ENCODE measurements at places on chromosomes 12 and 14. TPM values are rescaled to one million over a fixed set of nuclear protein-coding genes. Genes with fewer than 3 reads are reported as not detected.

GRCh38 chr12:56629459-56630179, 507 bp downstream of the BAZ2A start:
- H3K4me1 ChIP-seq: peaks cover 41% of the 10 kb centered on the region
- peaks cover 8% of the 10 kb centered on the region for H3K36me3 ChIP-seq
- DNase-seq: no peak
- H3K27ac ChIP-seq: peak overlapping the region; percentile 100
- H3K4me3 ChIP-seq: peak overlapping the region; percentile 87

The ANKS1B gene
- total RNA-seq: 7.6 TPM

DNA sequence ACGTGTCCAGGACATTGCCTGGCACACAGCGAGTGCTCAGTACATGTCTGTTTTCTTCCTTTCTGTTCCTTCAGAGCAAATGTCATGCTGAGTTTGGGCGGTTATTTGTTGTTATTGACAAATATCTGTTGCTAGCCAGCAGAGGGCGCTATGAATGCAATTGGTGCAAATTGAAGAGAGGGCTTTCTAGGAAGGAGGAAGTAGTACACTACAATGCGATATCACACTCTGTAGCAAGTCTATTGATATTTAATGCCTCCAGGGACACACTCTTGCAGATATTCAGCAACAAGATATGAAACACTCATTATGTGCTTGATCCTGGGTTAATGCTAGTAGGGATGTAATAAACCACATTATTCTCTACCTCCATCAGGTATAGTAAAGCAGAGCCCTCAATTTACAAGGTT, 267.3 kb upstream of the SRRM4 start:
- no peak overlapping the region for H3K4me3 ChIP-seq
- no peaks in the 10 kb centered on the region for H3K4me1 ChIP-seq
- DNase-seq: no peak
- H3K36me3 ChIP-seq: no peaks in the 10 kb centered on the region

- H3K27me3 ChIP-seq: no peaks in the 10 kb centered on the region
- H3K27ac ChIP-seq: no peak overlapping the region
- H3K36me3 ChIP-seq: no peaks in the 10 kb centered on the region
Observed at GRCh38 chr12:39605996-39606395, 13.6 kb downstream of the ABCD2 start.

The ZC3H10 gene
- total RNA-seq: 12.1 TPM

- H3K4me3 ChIP-seq: no peak overlapping the region
- H3K4me1 ChIP-seq: peaks cover 6% of the 10 kb centered on the region
- H3K27ac ChIP-seq: no peak overlapping the region
- peak; percentile 48 for DNase-seq
- H3K27me3 ChIP-seq: no peaks in the 10 kb centered on the region
- H3K36me3 ChIP-seq: no peaks in the 10 kb centered on the region
Observed at GRCh38 chr12:130968611-130969010, 14.9 kb downstream of the ADGRD1 start.

- peaks cover 8% of the 10 kb centered on the region for H3K27me3 ChIP-seq
- peaks cover 8% of the 10 kb centered on the region for H3K4me1 ChIP-seq
- H3K4me3 ChIP-seq: no peak overlapping the region
- no peak for DNase-seq
- H3K36me3 ChIP-seq: no peaks in the 10 kb centered on the region
- H3K27ac ChIP-seq: no peak overlapping the region
Observed at GRCh38 chr14:96686126-96686525, 111.1 kb upstream of the VRK1 start.

DNA sequence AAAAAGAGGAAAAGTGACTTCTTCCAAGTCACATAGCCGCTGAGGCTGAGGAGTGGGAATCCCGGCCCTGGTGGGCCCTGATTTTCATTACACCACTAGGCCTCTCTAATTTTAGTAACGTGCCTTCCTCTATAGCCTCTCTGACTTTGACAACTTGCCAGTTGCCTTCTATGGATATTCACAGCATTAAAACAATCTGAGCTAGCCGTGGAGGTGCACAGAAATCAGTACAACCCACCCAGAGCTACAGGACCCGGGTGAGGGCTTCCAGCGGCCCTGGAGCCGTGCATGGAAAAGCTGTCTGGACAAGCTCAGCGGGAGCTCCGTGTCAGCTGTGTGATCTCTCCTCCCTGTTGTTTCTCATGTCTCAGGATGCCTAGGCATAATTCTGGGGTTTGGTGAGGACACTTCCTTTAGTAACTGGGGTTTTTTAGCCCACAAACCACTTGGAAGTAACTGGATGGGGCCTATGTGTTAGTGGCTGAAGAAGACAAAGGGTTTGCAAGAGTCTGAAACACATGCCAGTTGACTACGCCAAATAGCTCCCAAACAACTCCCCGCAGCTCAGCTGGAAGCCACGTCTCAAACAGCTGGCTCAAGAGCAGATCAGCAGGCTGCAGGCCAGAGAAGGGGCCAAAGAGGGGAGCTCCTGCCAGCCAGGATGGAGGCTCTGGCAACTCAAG, 53.0 kb downstream of the SSH1 start:
- peaks cover 24% of the 10 kb centered on the region for H3K36me3 ChIP-seq
- H3K27ac ChIP-seq: peak overlapping the region; percentile 68
- peaks cover 39% of the 10 kb centered on the region for H3K4me1 ChIP-seq
- H3K27me3 ChIP-seq: no peaks in the 10 kb centered on the region

DNA sequence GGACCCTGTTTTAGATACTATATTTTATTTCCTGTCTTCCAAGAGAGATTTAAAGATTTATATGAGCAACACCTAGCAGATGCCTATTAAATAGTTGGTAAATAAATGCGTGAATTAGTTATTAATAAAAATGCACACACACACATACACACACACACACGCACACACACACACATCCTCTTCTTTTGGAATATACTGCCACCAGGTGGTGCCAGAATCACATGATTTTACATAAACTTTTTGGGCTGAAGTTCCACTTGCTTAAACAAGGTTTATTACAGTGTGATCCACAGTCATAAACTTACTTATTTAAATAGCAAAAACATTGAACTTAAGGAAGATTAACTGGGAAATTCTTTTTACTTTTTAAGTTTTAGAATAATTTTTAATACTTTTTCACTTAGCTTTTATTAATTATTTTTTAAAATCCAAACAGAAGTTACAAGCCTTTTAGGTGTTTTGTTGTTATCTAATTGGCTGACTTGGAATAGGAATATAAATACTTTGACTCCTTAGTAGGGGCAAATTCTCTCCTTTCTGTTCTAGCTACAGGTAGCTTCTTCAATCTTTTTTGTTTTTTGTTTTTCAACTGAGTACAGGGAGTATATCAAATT, 17.5 kb downstream of the RAD51B start:
- H3K27me3 ChIP-seq: no peaks in the 10 kb centered on the region
- DNase-seq: no peak
- H3K27ac ChIP-seq: no peak overlapping the region
- no peaks in the 10 kb centered on the region for H3K4me1 ChIP-seq

GRCh38 chr12:108257004-108257403, 82.1 kb downstream of the CMKLR1 start:
- no peaks in the 10 kb centered on the region for H3K36me3 ChIP-seq
- no peak overlapping the region for H3K27ac ChIP-seq
- no peak for DNase-seq

The CLEC6A gene
- total RNA-seq: not detected

DNA sequence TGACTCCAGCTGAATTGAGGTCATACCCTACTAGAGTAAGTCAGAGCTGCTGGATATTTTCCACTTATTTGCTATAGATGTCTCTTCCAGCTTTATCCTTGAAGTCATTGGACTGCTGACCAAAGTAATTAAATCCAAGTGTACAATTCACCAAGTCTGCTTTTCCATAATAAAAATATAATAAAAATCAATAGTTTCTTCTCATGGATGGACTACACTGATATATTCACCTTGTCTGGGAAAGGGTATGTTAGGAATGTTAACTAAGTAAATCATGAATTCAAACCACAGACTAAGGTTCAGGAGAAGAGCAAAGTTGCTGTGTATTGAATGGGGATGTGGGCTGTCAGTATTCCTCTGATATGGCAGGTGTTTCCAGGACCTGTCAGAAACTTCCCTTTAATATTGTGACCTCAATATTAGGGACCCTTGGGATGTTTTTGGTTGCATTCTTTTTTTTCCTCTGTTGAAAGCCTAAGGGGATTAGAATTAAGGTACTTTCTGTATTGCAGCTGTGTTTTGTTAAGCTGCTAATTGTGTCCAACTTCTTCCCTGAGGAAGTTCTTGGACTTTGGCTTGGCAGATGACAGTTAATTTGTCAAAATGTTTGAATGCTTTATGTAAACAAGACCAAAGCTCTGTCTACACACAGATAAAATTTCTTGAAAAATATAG, 284.0 kb downstream of the ATP23 start:
- H3K27me3 ChIP-seq: peaks cover 12% of the 10 kb centered on the region
- no peaks in the 10 kb centered on the region for H3K36me3 ChIP-seq

- no peaks in the 10 kb centered on the region for H3K36me3 ChIP-seq
- peaks cover 21% of the 10 kb centered on the region for H3K27me3 ChIP-seq
- no peak overlapping the region for H3K27ac ChIP-seq
- no peak for DNase-seq
- peaks cover 6% of the 10 kb centered on the region for H3K4me1 ChIP-seq
Observed at GRCh38 chr12:105865886-105866285, 272.9 kb downstream of the NUAK1 start.

The OR2AP1 gene
- total RNA-seq: not detected

GRCh38 chr12:12379831-12380730, 23.2 kb downstream of the BORCS5 start:
- peaks cover 13% of the 10 kb centered on the region for H3K4me1 ChIP-seq
- peaks cover 31% of the 10 kb centered on the region for H3K36me3 ChIP-seq
- peak overlapping the region; percentile 7 for H3K27ac ChIP-seq
- no peaks in the 10 kb centered on the region for H3K27me3 ChIP-seq
- DNase-seq: no peak

DNA sequence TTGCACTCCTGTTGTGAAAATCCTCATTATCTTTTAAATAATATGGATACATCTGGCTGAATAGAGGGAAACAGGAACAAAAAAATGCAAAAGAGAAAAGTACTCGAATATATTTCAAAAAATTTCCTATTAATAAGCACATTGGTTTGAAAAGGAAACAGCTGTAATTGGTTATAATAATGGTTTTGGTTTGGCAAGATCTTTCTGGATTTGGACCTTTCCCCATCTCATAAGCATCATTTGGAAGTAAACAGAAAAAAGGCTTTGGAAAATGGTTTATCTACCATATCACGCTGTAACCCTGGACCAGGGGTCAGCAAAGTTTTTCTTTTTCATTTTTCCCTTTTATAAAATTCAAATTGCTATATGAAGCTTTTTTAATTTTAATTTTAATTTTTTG, 2.8 kb upstream of the NINJ2 start:
- no peaks in the 10 kb centered on the region for H3K36me3 ChIP-seq
- H3K4me1 ChIP-seq: peaks cover 10% of the 10 kb centered on the region
- DNase-seq: no peak
- peaks cover 36% of the 10 kb centered on the region for H3K27me3 ChIP-seq
- no peak overlapping the region for H3K4me3 ChIP-seq
- H3K27ac ChIP-seq: no peak overlapping the region

The RHEBL1 gene
- 1.8 TPM for total RNA-seq

DNA sequence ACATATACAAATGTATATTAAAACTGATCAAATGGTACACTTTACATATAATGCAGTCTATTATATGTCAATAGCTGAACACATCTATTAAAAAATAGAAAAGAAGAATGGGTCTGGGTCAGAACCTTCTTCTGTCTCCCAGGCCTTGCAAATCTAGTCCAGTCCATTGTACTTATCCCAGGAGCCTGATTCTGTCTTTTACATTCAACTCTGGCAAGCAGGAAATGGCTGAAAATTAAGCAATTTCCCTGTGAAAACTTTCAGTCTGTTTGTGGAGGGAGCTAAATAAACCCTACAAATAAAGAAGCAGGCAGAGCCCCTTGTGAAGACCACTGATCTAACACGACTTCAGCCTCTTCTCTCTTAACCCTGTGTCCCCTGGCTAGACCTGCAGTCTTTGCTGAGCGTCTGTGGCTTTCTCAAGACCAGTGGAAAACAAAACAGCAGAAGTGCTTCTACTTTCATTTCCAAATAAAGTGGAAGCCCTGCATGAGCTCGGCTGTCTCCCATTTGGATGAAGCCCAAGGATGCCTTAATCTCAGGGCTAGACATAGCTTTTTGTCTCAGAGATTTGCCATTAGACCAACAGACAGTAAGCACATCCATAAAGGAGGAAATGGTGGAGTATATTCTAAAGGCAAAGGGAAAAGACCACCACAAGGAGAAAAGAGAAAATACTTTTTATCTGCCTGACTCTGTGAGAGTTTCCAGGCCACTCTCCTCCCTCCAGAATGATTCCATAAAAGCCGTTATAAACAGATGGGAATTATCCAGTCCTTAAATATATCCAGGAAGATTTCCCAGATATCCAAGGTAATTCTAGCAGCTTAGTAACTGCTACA, 48.2 kb downstream of the CRACR2A start:
- no peaks in the 10 kb centered on the region for H3K36me3 ChIP-seq
- peaks cover 48% of the 10 kb centered on the region for H3K27me3 ChIP-seq
- H3K27ac ChIP-seq: no peak overlapping the region
- no peak overlapping the region for H3K4me3 ChIP-seq
- H3K4me1 ChIP-seq: no peaks in the 10 kb centered on the region
- no peak for DNase-seq

DNA sequence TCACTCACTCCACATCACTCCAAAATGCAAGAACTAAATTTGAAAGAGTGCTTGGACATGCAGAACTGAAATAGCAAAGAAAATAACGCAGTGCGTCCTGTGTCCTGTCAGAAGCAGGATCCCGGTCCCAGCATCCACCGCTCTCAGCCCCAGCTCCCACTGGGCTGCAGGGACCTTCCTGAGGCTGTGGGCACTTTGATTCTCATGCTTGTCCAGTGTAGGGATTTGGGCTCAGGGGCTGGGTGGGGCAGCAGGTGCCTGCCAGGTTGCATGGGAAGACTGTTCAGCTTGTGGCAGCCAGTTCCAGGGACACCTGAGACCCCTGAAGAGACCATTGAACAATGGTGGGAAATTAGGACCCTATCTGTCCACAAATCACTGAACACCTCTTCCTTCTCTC, 140.0 kb upstream of the FKBP4 start:
- peaks cover 33% of the 10 kb centered on the region for H3K36me3 ChIP-seq
- peaks cover 1% of the 10 kb centered on the region for H3K4me1 ChIP-seq
- peaks cover 6% of the 10 kb centered on the region for H3K27me3 ChIP-seq
- no peak overlapping the region for H3K27ac ChIP-seq
- DNase-seq: no peak

DNA sequence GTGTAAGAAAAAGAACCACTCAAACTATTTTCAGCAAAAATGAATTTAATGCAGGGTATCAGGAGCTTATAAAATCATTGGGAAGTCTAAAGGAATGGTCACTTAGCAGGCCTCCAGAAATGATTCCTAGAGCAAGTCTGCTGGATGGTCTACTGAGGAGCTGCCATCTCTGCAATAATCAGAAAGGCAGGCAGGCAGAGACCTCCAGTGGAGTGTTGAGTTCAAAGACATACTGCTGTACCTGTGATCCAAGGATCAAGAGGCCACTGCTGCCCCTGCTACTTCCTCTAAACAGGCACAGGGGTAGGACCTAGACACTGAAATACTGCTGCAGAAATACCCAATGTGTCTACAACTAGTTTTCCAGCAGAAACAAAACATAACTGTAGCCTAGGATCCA, 14.5 kb upstream of the KICS2 start:
- DNase-seq: no peak
- H3K27me3 ChIP-seq: no peaks in the 10 kb centered on the region
- no peak overlapping the region for H3K4me3 ChIP-seq
- H3K4me1 ChIP-seq: peaks cover 5% of the 10 kb centered on the region
- H3K36me3 ChIP-seq: no peaks in the 10 kb centered on the region

Data from type B pancreatic cell (in vitro differentiated cells).